ENCODE measurements at places on chromosomes 3 and 15.
A peak's percentile ranks its signal among the peaks of the same experiment; 100 is the strongest.

DNA sequence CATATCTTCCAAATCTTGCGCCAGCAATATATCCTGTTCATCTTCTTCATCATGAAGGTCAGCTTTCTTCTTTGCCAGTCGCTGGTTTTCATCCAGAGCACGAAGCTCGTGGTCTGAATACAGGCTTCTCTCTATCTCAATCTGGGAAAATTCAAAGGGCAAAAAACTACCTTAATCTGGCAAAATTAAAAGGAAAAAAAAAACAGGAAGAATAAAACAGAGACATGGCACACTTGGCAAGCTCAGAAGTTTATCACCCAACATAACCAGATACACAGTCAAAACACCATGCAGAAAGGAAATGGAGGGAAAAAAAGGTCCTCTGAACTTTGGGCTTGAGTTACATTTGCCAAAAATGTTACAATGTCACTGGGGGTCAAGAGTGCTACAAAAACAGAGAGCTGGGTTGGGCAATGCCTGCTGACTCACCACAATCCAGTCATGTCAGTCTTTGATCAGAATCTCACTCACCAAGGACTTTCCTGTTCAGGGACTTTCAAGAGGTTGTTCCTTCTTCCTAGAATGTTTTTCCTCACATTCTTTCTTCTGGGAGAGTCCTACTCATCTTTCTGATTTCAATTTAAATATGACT lies 1.5 kb downstream of the MRPL46 start:
- no peak for DNase-seq

DNA sequence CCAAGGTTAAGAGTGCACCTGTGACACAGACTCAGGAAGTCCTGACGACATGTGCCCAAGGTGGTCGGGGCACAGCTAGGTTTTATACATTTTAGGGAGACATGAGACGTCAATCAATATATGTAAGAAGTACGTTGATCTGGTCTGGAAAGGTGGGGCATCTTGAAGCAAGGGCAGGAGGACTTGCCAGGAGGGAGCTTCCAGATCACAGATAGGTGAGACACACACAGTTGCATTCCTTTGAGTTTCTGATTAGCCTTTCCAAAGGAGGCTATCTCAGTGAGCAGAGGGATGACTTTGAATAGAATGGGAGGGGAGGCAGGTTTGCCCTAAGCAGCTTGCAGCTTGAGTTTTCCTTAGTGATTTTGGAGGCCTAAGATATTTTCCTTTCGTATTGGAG lies 257.4 kb downstream of the CGGBP1 start:
- no peak for DNase-seq

DNA sequence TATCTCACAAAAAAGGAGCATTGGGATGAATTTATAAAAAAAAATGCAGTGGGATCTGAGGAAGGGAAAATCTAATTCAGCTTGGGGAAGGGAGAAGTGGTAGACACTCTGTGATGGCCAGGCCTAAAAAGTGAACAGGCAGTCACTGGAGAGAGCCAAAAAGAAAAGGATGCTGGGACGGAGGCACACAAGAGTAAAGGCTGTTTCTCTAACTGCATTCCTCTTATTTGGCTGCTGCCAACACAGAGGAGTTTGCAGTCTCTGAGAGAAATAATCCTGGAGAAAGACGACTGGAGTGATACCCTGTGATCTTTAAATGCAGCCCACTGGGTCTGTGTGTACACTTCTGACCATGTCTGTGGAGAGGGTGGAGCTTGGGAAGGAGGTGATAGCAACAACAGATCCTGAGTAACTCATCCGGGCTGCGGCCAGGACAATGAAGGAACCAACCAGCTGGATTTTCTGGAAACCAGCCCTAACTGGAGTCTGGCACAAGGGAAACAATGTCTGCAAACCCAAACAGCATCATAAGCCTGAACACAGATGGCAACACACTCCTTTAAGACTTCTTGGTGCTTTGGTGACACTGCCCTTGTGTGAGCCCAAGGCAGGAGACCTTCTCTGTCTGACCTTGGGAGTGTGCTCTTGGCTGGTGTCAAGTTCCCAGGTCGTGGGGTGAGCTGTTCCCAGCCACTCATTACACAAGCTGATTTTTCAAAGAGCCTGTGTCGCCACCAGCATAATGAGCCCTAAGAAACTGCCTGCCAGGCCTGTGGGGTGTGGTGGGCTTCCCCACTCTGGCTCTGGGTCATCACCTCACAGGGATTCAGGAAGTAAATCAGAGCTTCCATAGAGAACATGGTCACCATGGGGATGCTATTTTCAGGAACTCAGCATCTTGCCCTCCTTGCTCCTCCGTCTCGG lies 8.0 kb downstream of the FYCO1 start:
- DNase-seq = no peak

DNA sequence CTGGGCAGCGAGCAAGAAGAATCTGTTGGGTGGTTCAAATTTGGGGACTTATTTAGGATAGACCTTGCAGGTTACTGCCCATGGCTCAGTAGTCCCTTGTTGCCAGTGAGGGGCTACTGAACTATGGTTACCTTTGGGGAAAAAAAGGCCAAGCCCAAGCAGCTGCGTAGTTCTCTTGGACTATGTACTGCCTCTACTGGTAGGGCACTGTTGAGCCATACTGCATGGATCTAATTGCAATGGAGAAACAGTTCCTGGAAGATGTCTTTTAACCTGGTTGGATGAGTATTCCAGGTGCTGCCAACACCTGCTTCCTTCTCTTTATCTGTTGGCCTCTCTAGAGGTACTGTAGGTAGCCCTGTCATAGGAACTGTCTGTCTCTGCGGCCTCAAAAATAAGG lies 671.9 kb upstream of the CBLB start:
- no peak for DNase-seq

DNA sequence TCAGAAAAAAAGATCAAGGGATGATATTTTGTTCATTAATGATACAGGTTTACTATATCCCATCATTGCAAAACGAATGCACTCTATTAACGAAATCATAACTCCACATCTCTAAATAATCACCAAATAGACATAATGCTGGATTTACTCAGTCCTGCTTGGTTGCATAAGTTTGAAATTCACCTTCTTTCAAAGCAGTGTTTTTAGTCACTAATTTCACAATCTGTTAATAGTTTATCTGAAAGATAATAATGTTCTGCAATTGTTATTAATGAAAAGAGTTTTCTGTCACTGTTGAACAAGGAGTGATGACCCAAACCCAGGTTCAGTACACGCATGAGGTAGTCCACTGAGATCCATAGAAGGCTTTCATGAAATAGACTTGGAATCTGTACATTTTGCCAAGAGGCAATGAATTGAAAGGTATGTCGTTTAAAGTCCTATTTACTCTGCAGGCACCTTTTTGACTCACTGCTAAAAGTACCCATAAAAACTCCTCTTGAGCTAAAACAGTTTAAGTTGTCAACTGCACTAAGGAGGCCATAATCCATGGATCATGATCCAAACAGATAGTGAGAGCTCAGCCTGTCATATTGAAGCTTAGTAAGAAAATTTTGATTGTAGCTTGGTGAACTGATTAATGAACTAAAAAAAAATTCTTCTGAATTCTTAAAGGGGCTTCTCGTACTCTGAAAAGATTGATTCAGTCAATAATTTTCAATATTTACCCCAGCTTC lies 75.6 kb upstream of the MBNL1 start:
- no peak for DNase-seq

GRCh38 chr3:149273096-149273751 lies 51.6 kb upstream of the CP start:
- DNase-seq = peak; percentile 93

- no peak for DNase-seq
Measured at GRCh38 chr3:128859630-128860029, 19.8 kb upstream of the ACAD9 start.

- DNase-seq = no peak
Measured at GRCh38 chr3:157918402-157918801, 187.8 kb downstream of the SHOX2 start.

DNA sequence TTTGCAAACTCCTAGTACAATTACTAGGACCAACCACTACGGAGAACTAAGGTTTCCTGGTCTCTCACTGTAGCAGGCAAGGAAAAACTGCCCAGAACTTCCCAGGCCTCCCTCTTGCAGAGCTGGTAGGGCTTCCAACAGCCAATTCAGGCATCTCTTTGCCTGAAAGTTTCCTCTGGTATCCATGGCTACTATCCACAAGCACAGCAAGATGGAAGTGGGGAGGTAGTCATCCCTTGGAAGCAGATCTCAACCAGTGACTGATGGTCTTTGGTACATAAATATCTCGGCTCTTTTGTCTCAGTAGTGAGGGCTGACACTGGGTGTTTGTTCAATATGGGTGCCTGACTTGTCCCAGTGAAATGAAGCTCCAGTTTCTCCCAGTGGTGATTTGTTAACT lies 201.3 kb upstream of the MRPL3 start:
- no peak for DNase-seq

DNA sequence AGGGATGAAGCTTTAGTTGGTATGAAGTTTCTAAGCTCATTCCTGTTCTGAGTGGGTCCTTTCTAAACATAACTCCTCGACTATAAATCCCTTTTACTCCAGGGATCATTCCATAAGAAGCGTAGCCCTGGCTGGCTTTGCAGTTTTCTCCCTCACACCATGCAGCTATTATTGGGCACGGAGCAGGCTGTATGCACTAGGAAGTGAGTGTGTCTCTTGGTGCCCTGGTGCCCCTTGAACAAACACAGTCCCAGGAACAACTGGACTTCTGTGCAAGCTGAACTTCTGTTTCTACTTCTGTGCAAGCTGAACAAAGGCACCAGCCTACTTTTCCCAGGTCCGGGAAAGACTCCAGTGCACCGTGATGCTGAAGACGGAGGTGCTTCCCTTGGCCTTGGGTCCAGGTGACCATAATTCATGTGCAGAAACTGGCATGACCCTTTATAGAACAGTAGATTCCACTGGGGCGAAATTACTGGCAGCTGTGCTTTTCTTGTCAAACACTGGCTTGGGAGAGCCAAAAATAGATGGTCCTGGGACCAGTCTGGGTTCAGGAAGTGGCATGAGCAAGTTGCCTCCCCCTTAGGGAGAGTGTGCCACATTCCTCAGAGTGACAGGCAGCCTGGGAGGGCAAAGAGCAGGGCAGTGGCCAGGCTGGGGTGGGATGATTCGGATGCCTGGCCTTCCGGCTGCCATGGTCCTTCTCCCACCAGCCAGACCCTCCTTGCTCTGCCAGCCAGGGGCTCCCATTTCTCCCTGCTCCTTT lies 127.2 kb downstream of the SLCO3A1 start:
- no peak for DNase-seq

DNA sequence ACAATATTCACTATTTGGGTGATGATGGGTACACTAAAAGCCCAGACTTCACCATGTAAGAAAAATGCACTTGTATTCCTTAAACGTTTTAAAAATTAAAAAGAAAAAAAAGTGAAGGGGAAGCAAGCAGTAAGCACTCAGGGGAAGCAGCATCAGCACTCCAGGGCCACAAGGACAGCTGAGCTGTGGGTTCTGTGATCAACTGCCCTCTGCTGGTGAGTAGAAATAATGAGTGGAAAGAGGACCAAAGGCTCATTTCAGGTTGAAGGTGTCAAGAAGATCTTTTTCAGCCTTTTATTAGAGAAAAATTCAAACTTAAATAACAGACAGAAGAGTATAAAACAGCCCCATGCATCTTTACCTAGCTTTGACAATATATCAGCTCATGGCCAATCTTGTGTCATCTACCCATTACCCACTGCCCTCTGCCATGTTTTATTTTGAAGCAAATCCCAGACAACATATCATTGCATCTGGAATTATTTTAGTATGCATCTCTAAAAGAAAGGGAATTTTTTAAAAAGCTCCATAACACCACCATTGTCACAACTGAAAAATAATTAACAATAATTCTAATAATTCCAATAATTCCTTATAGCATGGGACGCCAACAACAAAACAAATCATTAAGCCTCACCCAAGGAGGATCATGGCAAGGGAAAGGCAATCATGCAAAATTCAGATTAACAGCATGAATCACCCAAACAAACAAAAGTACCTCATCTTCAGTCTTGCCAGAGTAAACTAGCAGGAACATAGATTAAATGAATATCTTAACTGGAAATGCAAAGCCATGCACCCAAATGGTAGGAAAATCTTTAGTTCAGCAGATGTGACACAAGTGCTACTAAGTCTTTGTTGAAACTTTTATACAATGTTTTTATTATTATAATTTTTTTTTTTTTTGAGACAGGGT lies 42.5 kb downstream of the TAMM41 start:
- peak; percentile 35 for DNase-seq

GRCh38 chr3:46092702-46093080 lies 65.4 kb upstream of the XCR1 start:
- no peak for DNase-seq

Measured in NCI-H2081 (cell line).